A172 (cell line): ENCODE measurements at places on chromosomes 1 and 21.

DNA sequence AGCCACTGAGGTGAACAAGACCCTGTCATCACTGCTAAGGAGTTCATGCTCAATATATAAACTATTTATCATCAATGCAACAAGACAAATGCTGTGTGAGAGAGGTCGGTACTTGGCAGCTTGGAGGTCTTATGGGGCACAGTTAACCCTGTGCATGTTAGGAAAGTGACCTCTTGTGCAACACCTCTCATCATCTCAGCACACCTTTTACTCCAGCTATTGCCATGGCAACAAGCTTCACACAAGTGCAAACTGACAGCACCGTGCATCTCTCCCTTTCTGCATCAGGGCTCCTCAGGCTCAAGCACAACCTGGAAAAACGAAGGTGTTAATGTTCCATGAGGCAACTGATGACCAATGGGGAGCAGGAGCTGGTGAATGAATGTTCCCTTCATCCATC is 14.7 kb upstream of the MYSM1 start:
- no peak for DNase-seq

DNA sequence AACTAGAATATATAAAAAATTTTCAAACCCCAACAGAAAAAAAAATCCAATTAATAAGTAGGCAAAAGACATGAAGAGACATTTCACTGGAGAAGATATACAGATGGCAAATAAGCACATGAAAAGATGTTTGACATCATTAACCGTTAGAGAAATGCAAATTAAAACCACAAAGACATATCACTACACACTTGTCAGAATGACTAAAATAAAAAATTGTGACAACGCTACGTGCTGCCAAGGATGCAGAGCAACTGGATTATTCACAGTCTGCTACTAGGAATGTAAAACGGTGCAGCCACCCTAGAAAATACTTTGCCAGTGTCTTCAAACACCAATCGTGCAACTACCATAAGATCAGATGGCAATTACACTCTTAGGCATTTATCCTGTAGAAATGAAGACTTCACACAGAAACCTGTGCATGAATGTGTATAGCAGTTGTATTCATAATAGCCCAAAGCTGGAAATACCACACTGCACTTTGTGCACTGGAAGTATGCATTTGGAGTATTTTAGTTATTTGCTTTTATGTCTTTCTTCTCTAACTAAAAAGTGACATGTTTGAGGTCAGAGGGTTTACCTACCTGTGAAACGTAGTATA is 75.3 kb upstream of the PALMD start:
- peak; percentile 25 for DNase-seq

- peak; percentile 53 for DNase-seq
These were observed 335.7 kb upstream of the GREM2 start for GRCh38 chr1:240947438-240948224.

DNA sequence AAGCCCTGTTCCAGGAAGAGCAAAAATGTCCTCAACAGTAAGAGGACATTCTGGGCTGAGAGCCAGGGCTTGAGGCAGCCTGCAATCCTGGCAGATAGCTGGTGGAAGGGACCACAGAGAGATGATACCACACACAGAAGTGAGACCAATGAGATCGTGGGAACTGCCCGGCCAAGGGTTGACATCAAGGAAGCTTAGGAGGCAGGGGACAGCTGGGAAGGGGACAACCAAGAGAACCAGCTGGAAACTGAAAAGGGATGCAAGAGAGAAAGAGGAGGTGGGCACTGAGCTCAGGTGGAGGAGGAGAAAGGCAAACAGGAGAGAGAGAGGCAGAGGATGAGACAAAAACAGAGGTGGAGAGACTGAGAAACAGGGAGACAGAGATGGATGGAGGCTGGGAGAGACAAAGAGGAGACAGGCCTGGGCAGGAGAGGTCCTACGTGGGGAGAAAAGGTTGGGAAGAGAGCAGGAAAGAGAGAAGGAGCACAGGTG is 9.2 kb downstream of the PDZK1IP1 start:
- no peak for DNase-seq

GRCh38 chr1:48693674-48694320 is 82.9 kb downstream of the BEND5 start:
- peak; percentile 18 for DNase-seq

GRCh38 chr1:81519987-81520386 is 280.7 kb upstream of the ADGRL2 start:
- no peak for DNase-seq
